Right atrium auricular region (tissue), 2 donors: ENCODE measurements at places on chromosomes 7 and 10. TPM values are rescaled to one million over a fixed set of nuclear protein-coding genes. Genes with fewer than 3 reads are reported as not detected.

- no peak overlapping the region for H3K27ac ChIP-seq
- no peaks in the 10 kb centered on the region for H3K36me3 ChIP-seq
- no peaks in the 10 kb centered on the region for H3K4me1 ChIP-seq
- no peak for DNase-seq
These were observed 142.0 kb upstream of the PRKCQ start for GRCh38 chr10:6721964-6722615.

GRCh38 chr7:2913760-2914387 lies 69.8 kb upstream of the GNA12 start:
- no peak for DNase-seq
- H3K4me3 ChIP-seq: no peak overlapping the region
- H3K27ac ChIP-seq: no peak overlapping the region
- H3K36me3 ChIP-seq: no peaks in the 10 kb centered on the region

DNA sequence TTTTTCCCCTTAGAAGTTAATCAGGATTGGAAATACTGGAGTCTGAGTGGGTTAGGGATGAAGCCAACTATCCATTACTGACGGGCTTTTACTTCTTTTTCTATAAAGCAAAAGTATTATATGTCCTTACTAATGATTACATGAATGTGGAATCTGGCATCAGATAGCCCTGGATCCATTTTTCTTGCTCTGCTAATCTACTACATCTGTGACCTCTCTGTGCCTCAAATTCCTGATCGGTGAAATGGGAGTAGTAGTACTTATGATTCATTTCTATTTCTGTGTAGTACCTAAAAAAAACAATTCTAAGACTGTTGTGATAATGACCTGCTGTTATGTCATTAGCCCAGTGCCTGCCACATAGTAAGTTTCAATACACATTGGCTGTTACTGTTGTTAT lies 621.6 kb downstream of the SORCS3 start:
- no peak for DNase-seq
- H3K27me3 ChIP-seq: no peaks in the 10 kb centered on the region
- no peaks in the 10 kb centered on the region for H3K4me1 ChIP-seq
- H3K27ac ChIP-seq: no peak overlapping the region
- no peaks in the 10 kb centered on the region for H3K36me3 ChIP-seq
- no peak overlapping the region for H3K4me3 ChIP-seq

DNA sequence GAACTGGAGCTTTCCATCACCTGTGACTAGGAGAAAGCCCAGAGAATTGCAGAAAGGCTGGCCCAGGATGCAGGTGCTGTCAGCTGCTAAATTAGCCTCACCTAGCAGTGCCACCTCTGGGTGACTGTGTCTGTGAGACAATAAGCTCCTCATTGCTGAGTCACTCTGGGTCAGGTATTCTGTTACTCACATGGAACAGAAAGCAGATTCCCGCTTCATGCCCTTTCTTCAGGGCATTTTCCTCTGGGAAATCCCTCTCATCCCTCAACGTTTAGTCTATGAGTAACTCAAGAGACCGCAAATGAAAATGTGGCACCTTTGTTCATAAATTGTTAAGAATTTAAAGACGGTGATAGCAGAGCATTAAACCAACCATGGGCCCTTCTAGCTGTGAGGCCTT lies 184.0 kb downstream of the ADAM12 start:
- no peaks in the 10 kb centered on the region for H3K36me3 ChIP-seq
- H3K4me3 ChIP-seq: no peak overlapping the region
- no peaks in the 10 kb centered on the region for H3K27me3 ChIP-seq
- no peak overlapping the region for H3K27ac ChIP-seq

DNA sequence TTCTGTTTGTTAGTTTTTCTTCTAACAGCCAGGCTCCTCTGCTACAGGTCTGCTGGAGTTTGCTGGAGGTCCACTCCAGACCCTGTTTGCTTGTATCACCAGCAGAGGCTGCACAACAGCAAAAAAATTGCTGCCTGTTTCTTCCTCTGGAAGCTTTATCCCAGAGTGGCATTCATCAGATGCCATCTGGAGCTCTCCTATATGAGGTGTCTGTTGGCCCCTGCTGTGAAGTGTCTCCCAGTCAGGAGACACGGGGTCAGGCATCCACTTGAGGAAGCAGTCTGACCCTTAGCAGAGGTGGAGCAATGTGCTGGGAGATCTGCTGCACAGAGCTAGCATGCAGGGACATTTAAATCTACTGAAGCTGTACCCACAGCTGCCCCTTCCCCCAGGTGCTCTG lies 26.7 kb upstream of the CROT start:
- no peak for DNase-seq
- no peaks in the 10 kb centered on the region for H3K27me3 ChIP-seq

- DNase-seq: no peak
- H3K27ac ChIP-seq: no peak overlapping the region
- H3K36me3 ChIP-seq: no peaks in the 10 kb centered on the region
- H3K4me3 ChIP-seq: no peak overlapping the region
- H3K4me1 ChIP-seq: no peaks in the 10 kb centered on the region
- no peaks in the 10 kb centered on the region for H3K27me3 ChIP-seq
These were observed 81.9 kb downstream of the SKAP2 start for GRCh38 chr7:26782501-26782900.

- H3K27ac ChIP-seq: no peak overlapping the region
- H3K27me3 ChIP-seq: no peaks in the 10 kb centered on the region
- no peaks in the 10 kb centered on the region for H3K36me3 ChIP-seq
- DNase-seq: no peak
- no peak overlapping the region for H3K4me3 ChIP-seq
- peaks cover 40% of the 10 kb centered on the region for H3K4me1 ChIP-seq
These were observed 14.1 kb downstream of the BMPR1A start for GRCh38 chr10:86770412-86770960.

DNA sequence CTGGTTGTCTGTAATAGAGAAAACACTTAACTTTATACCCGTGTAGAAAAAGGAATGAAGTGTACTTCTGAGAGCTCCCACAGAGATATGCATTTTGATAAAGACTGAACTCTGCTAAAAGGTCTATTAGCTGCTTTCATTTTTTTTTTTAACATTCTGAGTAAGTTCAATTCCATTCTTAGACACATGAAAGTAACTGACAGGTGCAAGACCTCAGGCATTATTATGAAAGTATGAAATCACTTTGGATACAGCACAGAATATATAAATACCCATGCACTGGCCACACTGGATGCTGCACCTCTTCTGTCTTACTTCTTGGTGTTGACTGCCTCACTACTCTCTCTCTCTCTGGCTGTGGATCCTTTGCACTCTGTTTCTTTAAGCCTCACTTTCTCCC lies 46.2 kb downstream of the VWDE start:
- H3K4me1 ChIP-seq: no peaks in the 10 kb centered on the region
- DNase-seq: no peak
- H3K27me3 ChIP-seq: no peaks in the 10 kb centered on the region
- H3K36me3 ChIP-seq: no peaks in the 10 kb centered on the region

- no peaks in the 10 kb centered on the region for H3K27me3 ChIP-seq
- no peak for DNase-seq
- no peaks in the 10 kb centered on the region for H3K36me3 ChIP-seq
- H3K4me1 ChIP-seq: peaks cover 84% of the 10 kb centered on the region
- peak overlapping the region; percentile 94 for H3K27ac ChIP-seq
- no peak overlapping the region for H3K4me3 ChIP-seq
These were observed 25.5 kb downstream of the GTF2IRD1 start for GRCh38 chr7:74479066-74479781.

- no peak overlapping the region for H3K4me3 ChIP-seq
- no peaks in the 10 kb centered on the region for H3K36me3 ChIP-seq
- no peak for DNase-seq
- H3K27me3 ChIP-seq: no peaks in the 10 kb centered on the region
- no peaks in the 10 kb centered on the region for H3K4me1 ChIP-seq
These were observed 237.2 kb upstream of the MTPN start for GRCh38 chr7:136214356-136214755.

- H3K27me3 ChIP-seq: no peaks in the 10 kb centered on the region
- no peaks in the 10 kb centered on the region for H3K4me1 ChIP-seq
- H3K4me3 ChIP-seq: no peak overlapping the region
- no peaks in the 10 kb centered on the region for H3K36me3 ChIP-seq
- peak overlapping the region; percentile 88 for H3K27ac ChIP-seq
These were observed 30.5 kb downstream of the OGDH start for GRCh38 chr7:44636926-44637325.

DNA sequence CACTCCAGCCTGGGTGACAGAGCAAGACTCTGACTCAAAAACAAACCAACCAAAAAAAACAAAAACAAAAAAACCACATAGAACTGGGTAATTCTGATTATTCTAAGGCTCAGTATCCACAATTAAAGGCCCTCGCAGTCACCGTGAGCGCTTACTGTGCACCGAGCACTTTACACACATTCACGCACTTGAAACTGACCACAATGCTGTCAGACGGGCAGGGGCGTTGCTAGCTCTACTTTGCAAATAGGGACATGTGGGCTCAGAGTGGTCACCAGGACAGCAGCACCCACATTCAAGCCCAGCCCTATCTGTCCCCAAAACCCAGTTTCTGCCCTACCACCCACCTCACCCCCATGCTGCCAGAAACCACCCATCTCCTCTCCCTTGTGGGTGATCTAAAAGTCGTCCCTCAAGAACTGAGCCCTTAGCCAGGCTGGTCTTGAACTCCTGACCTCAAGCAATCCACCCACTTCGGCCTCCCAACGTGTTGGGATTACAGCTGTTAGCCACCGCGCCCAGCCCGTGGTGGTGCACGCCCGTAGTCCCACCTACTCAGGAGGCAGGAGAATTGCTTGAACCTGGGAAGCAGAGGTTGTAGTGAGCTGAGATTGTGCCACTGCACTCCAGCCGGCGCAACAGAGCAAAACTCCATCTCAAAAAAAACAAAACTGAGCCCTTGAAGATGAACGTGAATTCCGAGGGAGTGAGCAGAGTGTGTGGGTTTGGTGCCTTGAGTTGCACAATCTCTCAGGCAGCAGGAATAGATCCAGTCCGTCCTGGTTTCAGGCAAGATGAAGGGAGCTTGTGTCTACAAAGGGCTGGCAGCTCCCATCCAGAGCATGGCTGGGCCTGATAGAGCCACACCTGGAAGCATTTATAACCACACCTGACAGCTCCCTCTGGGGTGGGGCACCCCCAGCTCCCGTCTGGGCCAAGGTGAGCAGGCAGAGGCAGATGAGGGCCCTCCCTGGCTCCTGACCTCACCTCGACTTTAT lies 5.4 kb upstream of the HSPB1 start:
- no peaks in the 10 kb centered on the region for H3K36me3 ChIP-seq
- peak overlapping the region; percentile 94 for H3K27ac ChIP-seq
- no peak overlapping the region for H3K4me3 ChIP-seq
- H3K27me3 ChIP-seq: no peaks in the 10 kb centered on the region
- peak; percentile 85 for DNase-seq
- H3K4me1 ChIP-seq: peaks cover 42% of the 10 kb centered on the region

- H3K27ac ChIP-seq: peak overlapping the region; percentile 91
- H3K4me1 ChIP-seq: no peaks in the 10 kb centered on the region
- H3K27me3 ChIP-seq: no peaks in the 10 kb centered on the region
- H3K36me3 ChIP-seq: peaks cover 8% of the 10 kb centered on the region
- peak overlapping the region; percentile 22 for H3K4me3 ChIP-seq
These were observed 234.6 kb upstream of the CCDC6 start for GRCh38 chr10:60140651-60141632.

DNA sequence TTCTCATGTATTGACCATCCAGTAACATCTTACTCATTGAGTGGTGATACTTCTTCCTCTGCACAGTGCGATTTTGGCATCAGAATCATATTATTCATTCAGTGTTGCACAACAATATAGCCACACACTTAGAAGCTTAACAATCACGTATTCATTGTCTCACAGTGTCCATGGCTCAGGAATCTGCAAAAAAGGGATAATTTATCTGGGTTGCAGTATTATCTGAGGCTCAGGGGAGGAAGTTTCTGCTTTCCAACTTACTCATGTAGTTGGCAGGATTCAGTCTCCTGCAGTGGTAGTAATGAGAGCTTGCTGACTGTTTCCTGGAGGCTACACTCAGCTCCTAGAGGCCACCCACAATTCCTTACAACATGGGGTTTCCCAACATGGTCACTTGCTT lies 803.6 kb downstream of the SORCS1 start:
- no peak overlapping the region for H3K4me3 ChIP-seq
- no peak overlapping the region for H3K27ac ChIP-seq
- no peak for DNase-seq
- no peaks in the 10 kb centered on the region for H3K36me3 ChIP-seq

GRCh38 chr7:98000356-98000755 lies 10.4 kb upstream of the OCM2 start:
- H3K4me3 ChIP-seq: no peak overlapping the region
- no peaks in the 10 kb centered on the region for H3K4me1 ChIP-seq
- DNase-seq: no peak
- no peaks in the 10 kb centered on the region for H3K36me3 ChIP-seq
- no peaks in the 10 kb centered on the region for H3K27me3 ChIP-seq

GRCh38 chr7:100641463-100641859 lies at the start of gene TFR2:
Gene TFR2, minus strand, starts transcription at chr7:100641552. Its CDS starts 43 bp downstream, at chr7:100641509.
- DNase-seq: no peak
- H3K27me3 ChIP-seq: no peaks in the 10 kb centered on the region
- no peak within 1 kb of the TSS for H3K4me3 ChIP-seq
- no peak within 1 kb of the TSS for H3K27ac ChIP-seq

- no peak overlapping the region for H3K27ac ChIP-seq
- no peak for DNase-seq
- H3K27me3 ChIP-seq: peaks cover 35% of the 10 kb centered on the region
These were observed 7.1 kb upstream of the EMX2 start for GRCh38 chr10:117535298-117536071.

DNA sequence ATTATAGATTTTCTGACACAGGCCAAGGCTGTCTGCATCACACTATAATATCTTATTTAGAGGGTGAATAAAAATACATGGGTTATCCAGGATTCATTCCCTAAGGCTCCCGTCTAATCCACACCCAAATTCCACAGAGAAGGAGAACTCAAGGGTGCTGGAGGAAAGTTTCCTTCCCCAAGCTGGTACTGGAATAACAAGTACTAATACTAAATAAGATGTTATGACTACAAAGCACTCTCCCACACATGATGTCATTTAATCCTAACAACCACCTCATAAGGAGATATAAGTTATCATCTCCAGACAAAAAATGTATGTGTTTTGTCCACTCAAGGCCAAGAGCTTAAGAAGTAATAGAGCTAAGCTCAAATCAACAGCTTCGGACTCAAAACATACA lies 53.0 kb downstream of the SNX13 start:
- H3K4me3 ChIP-seq: no peak overlapping the region
- peaks cover 27% of the 10 kb centered on the region for H3K36me3 ChIP-seq
- H3K27ac ChIP-seq: no peak overlapping the region
- no peaks in the 10 kb centered on the region for H3K4me1 ChIP-seq
- no peak for DNase-seq

ITPRID1 gene
- total RNA-seq: not detected

GNG11 gene
- total RNA-seq: 21.8 TPM

GALNT17 gene
- 4.0 TPM for total RNA-seq

TLL2 gene
- total RNA-seq: 0.96 TPM

CTAGE8 gene
- 1.2 TPM for total RNA-seq
